ENCODE measurements at places on chromosomes 2 and 18.
A peak's percentile ranks its signal among the peaks of the same experiment; 100 is the strongest.

DNA sequence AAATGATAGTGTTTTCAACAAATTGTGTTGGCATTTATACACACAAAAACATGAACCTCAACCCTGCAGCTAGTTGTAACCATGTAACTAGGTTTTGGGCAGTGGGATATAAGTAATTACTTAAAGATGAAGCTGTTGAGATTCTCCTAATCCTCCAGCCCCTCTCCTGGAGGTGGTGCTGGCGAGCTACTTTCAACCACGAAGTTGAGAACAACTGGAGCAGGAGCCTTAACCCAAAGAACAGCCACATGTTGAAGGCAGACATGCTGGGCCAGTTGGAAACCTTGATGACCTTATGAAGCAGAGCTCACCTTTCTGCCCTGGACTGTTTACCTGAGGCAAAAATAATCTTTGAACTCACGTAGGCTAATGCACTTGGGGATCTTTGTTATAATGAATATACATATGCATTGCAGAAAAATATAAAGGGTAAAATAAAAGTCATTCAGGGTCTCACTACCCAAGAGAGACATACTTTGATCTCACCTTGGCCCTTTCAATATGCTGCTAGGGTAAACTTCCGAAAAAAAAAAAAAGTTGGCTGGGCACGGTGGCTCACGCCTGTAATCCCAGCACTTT is 89.6 kb upstream of the NPAS2 start:
- peak; percentile 56 for DNase-seq

DNA sequence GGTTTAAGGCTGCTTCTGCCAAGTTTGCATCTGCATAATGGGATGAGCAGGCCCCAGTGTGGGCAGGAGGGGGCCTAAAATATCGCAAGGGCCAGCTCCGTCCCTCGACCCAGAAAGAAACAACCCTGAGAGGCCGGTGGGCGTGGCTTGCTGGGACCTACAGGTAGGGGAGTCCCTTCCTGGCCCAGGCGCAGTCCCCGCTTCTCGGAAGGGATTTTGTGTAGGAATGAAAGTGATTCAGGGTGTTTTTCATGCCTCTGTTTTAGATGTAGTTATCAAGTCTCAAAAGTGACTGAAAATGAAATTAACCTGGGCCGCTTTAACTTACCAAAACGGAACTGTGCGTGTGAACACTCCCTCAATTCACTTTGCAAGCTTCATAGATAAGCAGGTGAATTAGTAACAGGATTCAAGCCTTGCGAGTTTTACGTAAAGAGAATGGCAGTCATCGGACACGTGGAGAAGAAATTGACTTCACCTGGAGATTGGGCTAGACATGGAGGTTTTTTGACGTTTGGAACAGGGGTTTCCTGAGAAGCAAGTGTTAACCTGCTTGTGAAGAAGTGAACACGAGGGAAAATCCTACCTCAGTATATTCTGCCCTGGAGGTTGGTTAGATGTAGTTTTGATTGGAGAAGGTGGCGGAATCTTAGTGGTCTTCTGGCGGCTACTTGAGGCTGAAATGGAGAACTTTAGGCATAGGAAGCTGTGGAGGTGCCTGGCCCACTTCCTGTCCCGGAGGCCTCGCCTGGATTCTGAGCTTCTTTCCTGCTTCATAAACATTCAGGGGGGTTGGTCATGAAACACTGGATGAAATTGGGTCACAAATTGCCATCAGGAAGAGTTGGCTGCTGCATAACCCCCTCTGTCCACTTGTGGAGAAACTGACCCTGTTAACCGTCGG is 1.7 kb downstream of the NCK2 start:
- peak; percentile 35 for DNase-seq

- DNase-seq = no peak
Observed at GRCh38 chr2:173520918-173521317, 166.2 kb downstream of the CDCA7 start.

GRCh38 chr2:188526701-188527100 is 235.0 kb downstream of the GULP1 start:
- no peak for DNase-seq

- DNase-seq = peak; percentile 18
Observed at GRCh38 chr2:132374961-132375360, 41.6 kb upstream of the GPR39 start.

- peak; percentile 69 for DNase-seq
Observed at GRCh38 chr18:58362027-58362575, 266.8 kb downstream of the ALPK2 start.

GRCh38 chr2:65916785-65917295 is 484.4 kb upstream of the SPRED2 start:
- no peak for DNase-seq

GRCh38 chr2:232508251-232508650 is 11.9 kb upstream of the PRSS56 start:
- DNase-seq = no peak

DNA sequence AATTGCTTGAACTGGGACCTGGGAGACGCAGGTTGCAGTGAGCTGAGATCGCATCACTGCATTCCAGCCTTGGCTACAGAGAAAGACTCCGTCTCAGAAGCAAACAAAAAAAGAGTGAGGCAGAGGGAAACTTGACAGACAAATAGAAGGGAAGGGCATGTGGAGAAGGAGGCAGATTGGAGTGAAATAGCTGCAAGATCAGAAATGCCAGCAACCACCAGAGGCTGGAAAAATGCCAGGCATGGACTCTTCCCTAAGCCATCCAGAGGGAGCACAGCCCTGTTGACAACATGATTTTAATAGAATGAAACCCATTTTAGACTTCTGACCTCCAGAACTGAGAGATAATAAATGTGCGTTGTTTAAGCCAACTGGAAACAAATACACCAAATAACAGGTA is 447.2 kb upstream of the SPHKAP start:
- no peak for DNase-seq

- DNase-seq = no peak
Observed at GRCh38 chr2:98936353-98937351, 627 bp upstream of the CRACDL start.

GRCh38 chr18:78507217-78507616 is 472.4 kb upstream of the SALL3 start:
- no peak for DNase-seq

DNA sequence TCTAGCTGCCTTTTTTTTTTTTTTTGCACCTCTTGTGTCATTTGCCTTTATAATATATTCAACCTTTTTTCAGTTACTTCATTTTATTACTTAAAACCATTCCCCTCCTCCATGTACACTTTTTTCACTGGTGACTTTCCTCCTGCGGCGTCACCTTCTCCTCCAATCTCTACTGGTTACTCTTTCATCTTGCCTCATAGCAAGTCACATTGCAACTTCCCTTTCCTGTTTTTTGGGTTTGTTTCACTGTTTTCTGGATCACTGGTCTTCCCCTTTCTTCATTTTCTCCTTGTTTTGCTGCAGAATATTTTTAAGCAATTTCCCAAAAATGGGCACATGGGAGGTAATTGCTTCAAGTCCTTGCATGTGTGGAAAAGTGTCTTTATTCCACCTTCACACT is 37.7 kb upstream of the GPR155 start:
- DNase-seq = peak; percentile 68

GRCh38 chr2:48406116-48406515 is 123.8 kb upstream of the STON1 start:
- peak; percentile 41 for DNase-seq
